Activated gamma-delta T cell treated with Interleukin-2 at 50 U/mL for 16 hours (primary cell): ENCODE measurements at places on chromosomes 3 and 15.
A peak's percentile ranks its signal among the peaks of the same experiment; 100 is the strongest.

DNA sequence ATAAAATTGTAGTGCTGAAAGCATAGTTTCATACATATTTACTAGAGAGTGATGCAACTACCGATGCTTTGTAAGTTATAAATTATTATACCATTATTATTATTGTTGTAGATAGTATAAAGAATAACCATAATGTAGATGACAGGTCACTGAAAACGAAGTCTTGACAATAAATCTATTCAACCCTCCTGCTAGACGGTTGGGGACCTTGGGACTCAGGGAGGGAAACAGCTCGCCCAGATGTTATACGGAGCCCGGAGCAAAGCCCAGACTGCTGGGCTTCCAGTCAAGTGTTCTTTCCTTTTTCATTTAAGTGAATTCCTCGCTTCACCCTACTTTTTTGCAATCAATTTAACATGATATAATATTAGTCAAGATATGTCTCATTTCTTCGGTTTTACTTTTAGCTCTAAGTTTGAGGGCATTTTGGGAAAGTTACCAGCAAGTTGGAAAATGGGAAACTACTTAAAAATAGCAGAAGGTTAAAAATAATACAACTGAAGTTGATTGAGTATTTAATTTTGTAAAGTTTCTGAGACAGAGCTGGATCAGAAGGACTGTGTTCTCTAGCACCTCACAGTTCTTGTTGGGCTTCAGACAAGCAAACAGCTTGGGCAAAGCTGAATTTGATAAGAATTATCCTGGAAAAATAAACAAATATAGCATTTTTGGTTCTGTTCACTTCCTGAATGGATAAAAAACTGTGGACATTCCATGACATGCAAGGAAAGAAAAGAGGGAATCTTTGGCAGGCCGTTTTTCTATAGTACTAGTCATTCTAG lies 173.4 kb upstream of the TP63 start:
- no peak for DNase-seq

DNA sequence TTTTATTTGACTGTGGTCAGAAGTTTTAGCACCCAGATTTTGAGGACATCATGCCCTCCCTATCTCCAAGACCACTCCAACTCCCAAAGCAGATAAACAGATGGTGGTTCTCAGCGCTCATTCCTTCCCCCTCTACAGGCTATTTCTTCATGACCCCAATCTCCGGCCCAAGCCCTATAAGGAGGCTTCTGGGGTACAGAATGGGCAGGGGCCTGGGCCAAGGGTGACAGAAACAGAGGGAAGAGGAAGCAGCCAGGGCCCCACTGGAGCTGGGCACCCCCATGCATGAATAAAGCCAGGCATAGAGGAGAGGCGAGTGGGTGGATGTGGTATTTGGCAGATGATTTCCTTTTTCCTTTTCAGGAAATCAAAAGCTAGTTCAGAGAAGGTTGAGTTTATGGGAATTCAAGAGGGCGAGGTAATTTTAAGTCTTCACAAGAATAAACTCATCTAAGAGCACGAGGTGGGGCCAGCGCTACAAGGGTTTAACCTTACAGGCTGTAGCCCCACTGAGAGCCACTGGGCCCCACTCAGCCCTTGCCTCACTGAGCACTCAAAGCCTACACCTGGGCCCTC lies 104.8 kb upstream of the HERC1 start:
- no peak for DNase-seq

GRCh38 chr3:69161587-69162307 lies 39.4 kb upstream of the LMOD3 start:
- DNase-seq = peak; percentile 13

GRCh38 chr3:17044855-17045254 lies 160.1 kb downstream of the PLCL2 start:
- DNase-seq = no peak

GRCh38 chr15:36707884-36708435 lies 128.5 kb downstream of the CDIN1 start:
- no peak for DNase-seq

GRCh38 chr3:106438887-106439286 lies 570.1 kb upstream of the CBLB start:
- no peak for DNase-seq

- no peak for DNase-seq
These were observed 1.3 kb downstream of the LEO1 start for GRCh38 chr15:51970132-51970817.

DNA sequence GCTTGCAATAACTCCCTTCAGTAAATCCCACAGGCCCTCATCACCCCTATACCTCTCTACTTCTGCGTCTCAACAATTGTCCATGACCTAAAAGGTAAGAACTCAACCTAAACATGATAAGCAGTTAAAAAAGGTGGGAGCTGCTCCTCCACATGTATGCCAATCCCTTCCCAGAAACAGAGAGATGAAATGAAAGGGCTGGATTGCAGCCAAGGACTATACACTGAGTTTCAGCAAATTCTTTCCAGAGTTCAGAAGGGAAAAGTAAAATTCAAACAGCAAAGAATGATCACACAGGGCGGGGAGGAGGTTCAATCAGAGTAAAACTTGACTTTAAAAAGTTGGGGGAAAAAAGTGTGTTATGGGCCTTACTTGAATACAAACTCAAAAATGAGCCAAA lies 27.5 kb downstream of the PLOD2 start:
- DNase-seq = no peak

- no peak for DNase-seq
These were observed 14.2 kb downstream of the MYO5C start for GRCh38 chr15:52281085-52282035.

GRCh38 chr3:72177075-72178050 lies 392.4 kb upstream of the PROK2 start:
- DNase-seq = no peak

GRCh38 chr3:43379343-43379742 lies 93.0 kb downstream of the SNRK start:
- DNase-seq = no peak

GRCh38 chr3:145058483-145058882 lies 1086.9 kb downstream of the DIPK2A start:
- DNase-seq = no peak

GRCh38 chr3:186933816-186934215 lies 3.5 kb downstream of the ST6GAL1 start:
- DNase-seq = no peak

- no peak for DNase-seq
These were observed 188.9 kb upstream of the MEIS2 start for GRCh38 chr15:37289109-37289765.

DNA sequence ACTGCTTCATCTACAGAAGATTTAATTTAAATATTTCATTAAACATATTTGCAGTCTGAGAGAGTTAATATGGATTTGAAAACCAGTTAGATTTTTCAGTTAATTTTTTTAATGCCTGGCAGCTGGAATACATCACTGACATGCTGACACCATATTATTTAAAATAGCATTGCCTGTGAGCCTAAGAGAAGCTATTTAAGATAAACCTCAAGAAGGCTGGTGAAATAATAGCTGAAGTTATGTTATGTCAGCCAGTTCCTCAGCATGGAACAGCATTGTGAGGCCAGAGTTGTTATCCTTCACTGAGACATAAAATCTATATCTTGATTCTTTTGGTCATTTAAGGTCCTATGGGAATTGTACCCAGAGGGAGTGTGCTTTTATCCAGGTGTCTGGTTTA lies 705.2 kb downstream of the NAALADL2 start:
- DNase-seq = no peak
